ENCODE measurements at places on chromosomes 2 and 18.

GRCh38 chr2:171688129-171688465 lies 828 bp downstream of the DYNC1I2 start:
- DNase-seq = no peak

DNA sequence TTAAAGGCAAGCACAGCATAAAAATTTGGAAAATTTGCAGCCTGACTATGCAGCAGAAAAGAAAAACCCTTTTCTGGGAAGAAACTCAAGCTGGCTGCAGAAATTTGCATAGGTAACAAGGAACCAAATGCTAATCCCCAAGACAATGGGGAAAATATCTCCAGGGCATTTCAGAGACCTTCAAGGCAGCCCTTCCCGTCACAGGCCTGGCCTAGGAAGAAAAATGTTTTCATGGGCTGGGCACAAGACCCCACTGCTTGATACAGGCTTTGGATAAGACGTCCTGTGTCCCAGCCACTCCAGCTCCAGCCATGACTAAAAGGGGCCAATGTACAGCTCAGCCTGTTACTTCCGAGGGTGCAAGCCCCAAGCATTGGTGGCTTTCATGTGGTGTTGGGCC lies 717.6 kb downstream of the TDRD15 start:
- no peak for DNase-seq

DNA sequence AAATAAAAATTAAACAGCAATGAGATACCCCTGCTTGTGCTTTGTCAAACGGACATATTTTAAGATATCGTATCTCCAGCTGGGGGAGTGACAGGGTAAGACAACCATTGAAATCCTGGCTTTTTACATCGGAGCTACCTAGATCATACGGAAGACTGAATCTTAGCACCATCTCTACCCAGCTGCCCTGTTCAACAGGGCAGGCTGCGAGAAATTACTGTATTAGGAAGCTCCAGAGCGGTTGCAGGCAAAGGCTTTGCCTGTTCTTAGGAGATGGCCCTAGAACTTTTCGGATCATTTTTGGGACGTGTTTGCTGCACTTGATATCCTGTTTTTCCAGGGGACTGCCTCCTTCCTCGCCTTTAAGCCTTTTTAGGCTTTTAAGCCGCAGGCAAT lies 2.0 kb upstream of the PRKCE start:
- no peak for DNase-seq

DNA sequence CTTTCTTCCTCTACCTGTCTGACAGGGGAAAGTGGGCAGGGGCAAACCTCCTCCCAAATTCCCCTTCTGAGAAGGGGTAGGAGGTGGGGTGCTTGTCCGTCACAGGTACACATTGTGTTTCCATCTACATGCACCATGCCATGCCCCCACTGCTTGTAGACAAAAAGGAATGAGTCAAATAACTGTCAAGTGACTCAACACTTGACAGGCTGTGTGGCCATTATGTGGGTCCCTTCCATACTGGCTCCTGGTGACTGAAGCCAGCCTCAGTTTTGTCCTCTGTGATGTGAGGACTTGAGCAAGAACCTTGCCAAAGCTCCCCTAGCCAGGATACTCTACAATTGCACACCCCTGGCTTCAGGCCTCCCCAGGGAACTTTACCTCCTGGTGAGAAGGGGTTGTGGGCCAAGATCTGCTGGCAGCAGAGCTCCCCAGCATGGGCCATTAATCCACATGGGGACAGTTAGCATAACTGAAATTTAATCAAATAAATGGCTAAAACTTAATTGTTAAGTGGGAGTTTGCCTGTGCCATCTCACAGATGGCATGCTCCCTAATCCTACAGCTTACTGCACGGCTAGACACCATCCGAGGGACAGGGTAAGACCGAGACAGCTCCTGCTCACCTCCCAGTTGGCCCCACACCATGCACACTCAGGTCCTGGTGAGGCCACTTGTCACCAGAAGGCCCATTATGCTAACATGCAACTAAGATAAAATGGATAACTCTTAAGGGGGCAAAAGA lies 140.2 kb downstream of the BCL11A start:
- DNase-seq = no peak

- no peak for DNase-seq
Observed at GRCh38 chr2:200307724-200308545, 1.4 kb downstream of the SPATS2L start.

- no peak for DNase-seq
Observed at GRCh38 chr2:101577173-101577572, 102.3 kb upstream of the RFX8 start.

DNA sequence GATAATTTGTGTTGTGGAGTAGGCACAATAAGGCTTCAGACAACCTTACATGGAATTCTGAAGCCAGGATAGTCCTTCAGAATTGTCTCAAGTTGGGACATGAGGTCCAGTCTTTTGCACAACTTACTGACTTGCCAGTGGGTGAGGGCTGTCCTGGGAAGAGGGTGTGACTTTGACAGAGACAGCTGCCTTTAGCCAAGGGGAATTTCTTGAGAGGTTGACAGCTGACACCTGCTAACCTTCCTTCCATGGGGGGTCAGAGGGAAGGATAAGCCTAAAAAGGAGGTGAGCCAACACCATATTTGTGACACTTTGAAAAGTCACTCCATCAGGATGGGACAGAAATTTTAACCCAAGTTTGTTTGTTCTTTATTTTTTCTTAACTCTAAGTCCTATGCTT lies 907.8 kb upstream of the CRIM1 start:
- no peak for DNase-seq

DNA sequence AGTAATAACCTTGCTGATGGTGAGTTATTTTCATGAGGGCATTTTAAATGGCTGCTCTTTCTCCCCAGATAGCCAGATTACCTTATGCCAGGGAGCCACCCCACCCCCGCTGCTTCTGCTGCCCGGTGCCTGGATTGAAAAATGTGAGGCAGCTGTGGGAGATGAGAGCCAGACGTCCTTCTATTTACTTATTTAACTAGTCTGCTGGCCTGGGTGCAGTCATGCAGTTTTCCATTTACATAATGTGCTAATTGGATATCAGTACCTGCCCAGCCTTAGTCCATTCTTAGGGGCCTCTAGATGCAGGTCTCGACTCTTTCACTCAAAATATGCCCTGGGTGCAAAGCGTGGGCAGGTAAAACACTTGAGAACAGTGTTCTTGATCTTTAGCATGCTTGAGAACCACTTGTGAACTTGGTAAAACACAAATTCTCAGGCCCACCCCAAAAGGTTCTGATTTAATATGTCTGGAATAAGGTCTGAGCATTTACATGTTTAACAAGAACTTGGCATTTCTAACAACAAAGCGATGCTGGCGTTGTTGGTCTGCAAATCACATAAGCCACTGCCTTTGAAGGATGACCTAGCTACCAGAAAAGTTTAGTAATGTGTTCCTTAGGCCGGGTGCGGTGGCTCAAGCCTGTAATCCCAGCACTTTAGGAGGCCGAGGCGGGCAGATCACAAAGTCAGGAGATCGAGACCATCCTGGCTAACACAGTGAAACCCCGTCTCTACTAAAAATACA lies 154.3 kb downstream of the NRP2 start:
- DNase-seq = no peak

- no peak for DNase-seq
Observed at GRCh38 chr2:36329746-36330472, 25.7 kb upstream of the CRIM1 start.

DNA sequence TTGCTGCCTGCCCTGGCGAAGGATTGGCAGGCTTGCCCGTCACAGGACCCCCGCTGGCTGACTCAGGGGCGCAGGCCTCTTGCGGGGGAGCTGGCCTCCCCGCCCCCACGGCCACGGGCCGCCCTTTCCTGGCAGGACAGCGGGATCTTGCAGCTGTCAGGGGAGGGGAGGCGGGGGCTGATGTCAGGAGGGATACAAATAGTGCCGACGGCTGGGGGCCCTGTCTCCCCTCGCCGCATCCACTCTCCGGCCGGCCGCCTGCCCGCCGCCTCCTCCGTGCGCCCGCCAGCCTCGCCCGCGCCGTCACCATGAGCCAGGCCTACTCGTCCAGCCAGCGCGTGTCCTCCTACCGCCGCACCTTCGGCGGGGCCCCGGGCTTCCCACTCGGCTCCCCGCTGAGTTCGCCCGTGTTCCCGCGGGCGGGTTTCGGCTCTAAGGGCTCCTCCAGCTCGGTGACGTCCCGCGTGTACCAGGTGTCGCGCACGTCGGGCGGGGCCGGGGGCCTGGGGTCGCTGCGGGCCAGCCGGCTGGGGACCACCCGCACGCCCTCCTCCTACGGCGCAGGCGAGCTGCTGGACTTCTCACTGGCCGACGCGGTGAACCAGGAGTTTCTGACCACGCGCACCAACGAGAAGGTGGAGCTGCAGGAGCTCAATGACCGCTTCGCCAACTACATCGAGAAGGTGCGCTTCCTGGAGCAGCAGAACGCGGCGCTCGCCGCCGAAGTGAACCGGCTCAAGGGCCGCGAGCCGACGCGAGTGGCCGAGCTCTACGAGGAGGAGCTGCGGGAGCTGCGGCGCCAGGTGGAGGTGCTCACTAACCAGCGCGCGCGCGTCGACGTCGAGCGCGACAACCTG lies at the start of gene DES:
Gene DES (plus strand): TSS at position 223 of the 857 bp plus-strand sequence. CDS start 86 bp downstream, at position 309.
- DNase-seq = no peak

DNA sequence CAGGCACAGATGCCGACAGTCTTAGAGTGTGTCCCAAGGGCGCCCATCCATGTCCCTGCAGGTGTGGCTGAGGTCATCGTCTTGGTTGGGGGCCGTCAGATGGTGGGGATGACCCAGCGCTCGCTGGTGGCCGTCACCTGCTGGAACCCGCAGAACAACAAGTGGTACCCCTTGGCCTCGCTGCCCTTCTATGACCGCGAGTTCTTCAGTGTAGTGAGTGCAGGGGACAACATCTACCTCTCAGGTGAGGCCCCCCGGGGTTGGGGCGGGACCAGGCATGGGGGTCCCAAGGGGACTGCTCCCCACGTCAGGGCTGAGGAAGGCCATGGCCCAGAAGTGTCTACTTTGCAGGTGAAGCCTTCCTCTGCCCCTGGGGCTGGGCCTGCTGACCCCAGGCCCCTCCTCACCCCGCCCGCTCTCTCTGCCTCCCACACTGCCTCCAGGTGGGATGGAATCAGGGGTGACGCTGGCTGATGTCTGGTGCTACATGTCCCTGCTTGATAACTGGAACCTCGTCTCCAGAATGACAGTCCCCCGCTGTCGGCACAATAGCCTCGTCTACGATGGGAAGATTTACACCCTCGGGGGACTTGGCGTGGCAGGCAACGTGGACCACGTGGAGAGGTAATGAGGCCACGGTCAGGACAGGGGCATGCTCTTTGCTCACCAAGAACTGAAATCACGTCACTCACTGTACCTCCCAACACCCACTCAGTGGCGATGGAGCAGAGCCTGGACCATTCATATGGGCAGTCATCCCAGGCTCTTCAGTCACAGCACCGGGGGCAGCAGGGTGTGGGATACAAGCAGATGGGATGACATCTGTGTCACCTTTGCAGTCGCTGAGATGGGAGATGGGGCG lies 230.8 kb downstream of the ATAD2B start:
- no peak for DNase-seq

DNA sequence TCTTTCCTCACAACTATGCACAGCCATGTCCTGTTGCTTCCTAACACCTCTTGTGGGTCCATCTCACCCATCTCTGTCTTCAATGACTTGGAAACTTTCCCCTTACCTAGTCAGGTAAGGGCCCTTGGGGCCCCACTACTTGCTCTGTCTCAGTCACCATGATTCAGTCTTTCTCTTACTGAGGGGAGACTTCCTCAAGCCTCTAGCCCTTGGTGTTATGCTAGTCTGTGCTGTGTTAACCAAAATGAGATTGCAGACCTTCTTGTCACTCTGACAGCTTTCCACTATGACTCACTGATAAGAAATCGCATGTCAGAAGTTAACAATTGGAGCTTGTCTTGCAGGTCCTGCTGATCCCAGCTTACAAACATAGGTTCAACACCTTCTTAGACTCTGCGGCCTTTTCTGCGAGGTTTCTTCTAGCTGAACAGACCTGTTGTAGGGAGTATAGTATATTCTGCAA lies 65.3 kb downstream of the WDR75 start:
- DNase-seq = no peak

GRCh38 chr18:2687390-2688001 lies 32.0 kb downstream of the SMCHD1 start:
- no peak for DNase-seq

GRCh38 chr2:173326806-173327205 lies 27.9 kb upstream of the CDCA7 start:
- DNase-seq = no peak

Measured in CD4-positive, alpha-beta T cell treated with Interleukin-12 subunit alpha and Interleukin-12 subunit beta, for 1 hour (primary cell).